ENCODE measurements at places on chromosomes 2 and 18. TPM values are rescaled to one million over a fixed set of nuclear protein-coding genes. Genes with fewer than 3 reads are reported as not detected.

The CELF4 gene
- not detected for total RNA-seq

GRCh38 chr2:99903981-99904380 is 238.4 kb downstream of the AFF3 start:
- DNase-seq: no peak

DNA sequence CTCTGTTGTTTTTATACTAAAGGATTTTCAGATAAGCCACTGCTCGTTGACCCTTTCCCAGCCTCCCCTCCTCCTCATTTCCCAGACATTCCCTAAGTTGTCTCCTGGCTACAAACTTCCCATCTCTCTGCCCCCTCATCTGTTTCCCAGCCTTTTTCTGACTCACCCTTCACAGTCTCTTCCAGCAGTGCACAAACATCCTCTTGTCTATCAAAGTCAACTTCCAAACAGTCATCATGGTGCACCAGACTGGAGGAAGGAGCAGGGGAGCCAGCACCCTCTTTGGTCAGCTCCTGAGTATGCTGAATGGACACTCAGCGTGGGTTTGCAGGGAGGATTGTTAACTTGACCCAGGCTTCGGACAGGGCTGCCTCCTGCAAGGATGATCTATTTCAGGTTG is 26.6 kb upstream of the SPRED2 start:
- DNase-seq: no peak

DNA sequence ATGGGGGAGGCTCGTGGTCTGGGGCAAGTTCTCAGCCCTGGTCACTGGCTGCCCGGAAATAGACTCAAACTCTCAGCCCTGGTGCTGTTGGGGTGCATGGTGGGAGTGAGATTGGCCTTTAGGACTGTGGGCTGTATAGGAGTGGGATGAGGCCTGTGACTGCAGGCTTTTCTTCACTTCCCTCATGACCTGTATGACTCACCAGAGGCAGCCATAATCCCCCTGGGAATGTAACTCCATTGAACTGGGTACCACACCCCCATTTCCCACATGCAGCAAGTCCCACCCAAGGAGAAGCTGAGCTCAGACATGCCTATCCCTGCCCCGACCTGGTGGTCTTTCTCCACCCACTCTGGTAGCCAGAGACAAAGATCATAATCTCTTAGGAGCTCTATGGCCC is 177.7 kb upstream of the OSR1 start:
- no peak for DNase-seq

DNA sequence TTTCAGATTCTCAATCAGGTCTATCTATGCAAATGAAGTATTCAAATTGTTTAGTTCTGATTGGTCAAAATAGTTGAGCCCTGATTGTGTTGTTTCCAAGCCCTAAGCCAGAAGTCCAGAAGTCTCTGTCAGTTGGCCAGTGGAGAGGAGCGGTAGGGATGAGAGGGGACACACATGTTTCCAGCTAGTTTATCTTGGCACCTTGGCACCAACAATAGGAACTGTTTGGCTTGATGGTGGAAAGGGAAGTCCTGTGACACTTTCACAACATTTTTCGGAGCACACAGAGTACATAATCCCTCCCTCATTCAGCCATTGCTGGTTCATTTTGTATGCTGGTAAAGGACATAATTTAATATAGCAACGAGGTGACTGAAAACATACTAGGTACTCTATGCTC is 1661.6 kb downstream of the SUCLG1 start:
- no peak for DNase-seq

- peak; percentile 88 for DNase-seq
Observed at GRCh38 chr2:26745609-26746327, 18.3 kb upstream of the SLC35F6 start.

The DUSP19 gene
- total RNA-seq: 1.0 TPM

GRCh38 chr2:17962876-17963275 is 84.4 kb downstream of the KCNS3 start:
- DNase-seq: no peak

- DNase-seq: no peak
Observed at GRCh38 chr18:55199291-55199963, 240.2 kb upstream of the CCDC68 start.

The ECEL1 gene
- not detected for total RNA-seq

The GRHL1 gene
- 3.2 TPM for total RNA-seq

The MAPK4 gene
- not detected for total RNA-seq

The TMEM182 gene
- total RNA-seq: 3.2 TPM

The DTNA gene
- not detected for total RNA-seq

- DNase-seq: no peak
Observed at GRCh38 chr2:64922482-64923384, 66.5 kb upstream of the SLC1A4 start.

The PAIP2B gene
- total RNA-seq: 1.9 TPM

GRCh38 chr2:2294183-2294690 is 36.8 kb downstream of the MYT1L start:
- DNase-seq: no peak

DNA sequence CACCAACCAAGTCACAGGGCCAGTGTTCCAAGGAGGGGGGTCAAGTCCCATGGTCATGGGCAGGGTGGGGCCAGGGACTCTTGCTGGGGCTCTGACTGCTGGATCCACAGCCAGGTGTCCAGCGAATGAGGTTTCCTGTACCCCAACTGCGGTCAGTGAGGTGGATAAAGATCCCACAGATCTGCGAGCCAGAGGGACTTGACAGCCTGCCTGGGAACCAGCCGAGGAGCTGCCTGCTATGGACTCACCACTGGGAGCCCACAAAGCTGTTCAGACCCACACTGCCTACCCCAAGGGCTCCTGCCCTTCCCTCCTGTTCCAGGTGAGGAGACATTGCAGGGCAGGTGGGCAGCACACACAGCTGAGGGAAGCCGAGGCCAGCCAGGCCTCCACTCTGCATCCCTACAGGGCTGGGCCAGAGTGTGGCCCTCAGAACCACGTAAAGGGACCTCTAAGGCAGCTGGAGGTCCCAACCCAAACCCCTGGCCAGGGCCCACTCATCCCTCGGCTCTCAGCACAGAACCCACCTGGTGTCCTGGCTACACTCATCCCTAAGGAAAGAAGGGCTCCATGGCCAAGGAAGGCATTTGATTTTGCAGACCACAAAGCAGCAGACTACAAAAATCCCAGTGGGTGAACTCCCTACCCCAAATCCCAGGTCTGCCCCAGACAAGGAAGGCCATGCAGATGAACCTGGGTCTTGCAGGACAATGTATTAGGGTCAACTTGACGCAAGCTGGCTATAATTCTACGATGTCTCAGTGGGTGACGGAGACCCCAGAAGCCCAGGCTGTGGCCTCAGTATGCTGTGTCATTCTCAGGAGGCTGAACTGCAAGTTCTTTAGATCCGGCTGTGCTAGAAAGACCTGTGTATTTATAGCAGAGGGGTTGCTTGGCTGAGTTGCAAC is 209.2 kb downstream of the MGAT5 start:
- DNase-seq: no peak

- no peak for DNase-seq
Observed at GRCh38 chr2:128791120-128791984, 472.7 kb upstream of the HS6ST1 start.

The LYPD6 gene
- total RNA-seq: not detected

The LINC00305 gene
- not detected for total RNA-seq

DNA sequence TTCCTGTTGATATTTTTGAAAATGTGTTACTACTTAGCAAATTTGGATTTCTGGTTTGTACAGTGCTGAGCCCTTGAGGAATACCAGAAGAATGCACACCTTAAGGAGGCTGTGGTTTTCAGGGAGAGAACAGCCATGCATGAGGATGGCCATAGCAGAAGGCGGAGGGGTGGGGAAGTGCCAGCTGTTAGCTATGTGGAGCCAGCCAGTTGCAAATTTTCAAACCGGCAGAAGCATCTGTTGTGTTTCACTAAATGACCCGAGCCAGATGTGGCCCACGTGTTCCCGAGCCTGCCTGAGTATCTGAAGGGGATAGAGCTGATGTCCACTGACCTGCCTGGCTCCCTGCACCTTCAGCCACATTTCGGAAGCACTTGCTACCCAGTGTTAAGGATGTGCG is 16.4 kb upstream of the RBM44 start:
- no peak for DNase-seq

DNA sequence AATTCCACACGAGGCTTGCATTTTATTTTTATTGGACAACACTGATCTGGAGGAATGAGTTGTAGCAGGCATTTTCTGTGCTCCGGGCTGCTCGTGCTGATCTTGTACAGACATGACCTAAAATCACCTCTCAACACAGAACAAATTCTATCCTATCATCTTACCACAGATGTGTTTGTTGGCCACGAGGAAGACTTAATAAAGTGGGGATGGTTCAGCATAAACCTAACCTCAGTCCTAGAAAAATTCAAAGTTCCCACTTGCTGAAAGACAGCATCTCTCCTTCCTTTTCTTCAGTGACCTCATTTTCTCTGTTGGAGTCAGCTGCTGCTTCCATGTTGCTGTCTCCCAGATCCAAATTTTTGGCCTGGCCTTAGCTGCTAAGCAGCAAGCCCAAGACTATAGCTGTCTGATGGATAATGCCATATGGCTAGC is 45.3 kb downstream of the RBKS start:
- no peak for DNase-seq

GRCh38 chr18:77000527-77000926 is 132.1 kb downstream of the MBP start:
- peak; percentile 78 for DNase-seq

GRCh38 chr2:238090887-238091286 is 9.3 kb upstream of the ESPNL start:
- no peak for DNase-seq

- DNase-seq: no peak
Observed at GRCh38 chr18:7592305-7593071, 25.4 kb downstream of the PTPRM start.

DNA sequence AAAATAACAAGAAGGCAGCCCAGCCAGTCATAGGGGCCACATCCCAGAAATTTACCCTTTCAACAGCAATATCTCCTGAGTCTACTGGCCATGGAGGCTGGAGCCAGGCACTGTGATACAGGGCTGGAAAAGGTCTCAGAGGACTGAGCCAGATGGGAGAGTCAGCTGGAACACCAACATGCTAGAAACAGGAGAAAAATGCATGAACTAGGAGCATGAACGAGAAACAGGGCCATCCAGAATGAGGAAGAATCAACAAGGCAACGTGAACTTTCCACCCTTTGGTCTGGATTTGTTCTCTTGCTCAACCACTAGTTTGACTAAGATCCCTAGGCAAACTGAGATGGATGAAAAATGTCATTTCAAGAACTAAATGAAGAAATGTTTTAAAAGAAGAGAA is 13.1 kb downstream of the PID1 start:
- no peak for DNase-seq

GRCh38 chr18:58337285-58337684 is 291.6 kb downstream of the ALPK2 start:
- no peak for DNase-seq

DNA sequence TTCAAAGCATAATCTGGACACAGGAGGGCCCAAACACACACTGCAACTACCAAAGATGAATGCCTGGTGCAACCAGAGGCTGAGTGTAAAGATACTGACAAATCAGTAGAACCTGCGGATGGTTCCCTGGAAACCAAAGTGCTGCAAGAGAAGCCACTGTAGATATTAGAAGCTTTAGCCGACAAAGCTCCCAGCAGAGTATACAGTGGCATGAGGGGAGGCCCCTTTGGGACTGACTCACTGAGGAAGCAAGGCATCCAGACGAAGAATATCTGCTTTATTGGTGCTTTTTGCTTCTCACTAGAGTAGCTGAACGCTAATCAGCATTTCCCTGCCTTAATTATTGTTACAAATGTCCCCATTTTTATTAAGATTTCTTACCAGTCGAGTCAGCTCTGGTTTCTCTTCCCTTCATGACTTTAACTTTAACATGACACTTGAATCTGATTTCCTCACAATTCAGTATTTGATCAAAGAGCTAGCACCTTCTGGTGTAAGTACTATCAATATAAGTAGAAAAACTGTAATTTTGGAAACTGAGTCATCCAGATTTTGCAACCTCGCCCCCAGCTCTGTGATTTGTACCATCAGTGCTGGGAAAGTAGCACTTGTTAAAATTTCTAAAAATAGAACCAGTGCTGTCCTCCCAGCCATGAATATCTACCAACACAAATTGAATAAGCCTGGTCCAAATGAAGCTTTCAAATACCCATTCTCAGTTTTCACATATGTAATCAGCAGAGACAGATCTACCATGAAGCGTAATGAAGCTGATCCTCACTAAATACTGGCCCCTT is 34.2 kb downstream of the FIGN start:
- no peak for DNase-seq

The SLC4A5 gene
- total RNA-seq: 5.3 TPM

The ANKRD62 gene
- not detected for total RNA-seq

DNA sequence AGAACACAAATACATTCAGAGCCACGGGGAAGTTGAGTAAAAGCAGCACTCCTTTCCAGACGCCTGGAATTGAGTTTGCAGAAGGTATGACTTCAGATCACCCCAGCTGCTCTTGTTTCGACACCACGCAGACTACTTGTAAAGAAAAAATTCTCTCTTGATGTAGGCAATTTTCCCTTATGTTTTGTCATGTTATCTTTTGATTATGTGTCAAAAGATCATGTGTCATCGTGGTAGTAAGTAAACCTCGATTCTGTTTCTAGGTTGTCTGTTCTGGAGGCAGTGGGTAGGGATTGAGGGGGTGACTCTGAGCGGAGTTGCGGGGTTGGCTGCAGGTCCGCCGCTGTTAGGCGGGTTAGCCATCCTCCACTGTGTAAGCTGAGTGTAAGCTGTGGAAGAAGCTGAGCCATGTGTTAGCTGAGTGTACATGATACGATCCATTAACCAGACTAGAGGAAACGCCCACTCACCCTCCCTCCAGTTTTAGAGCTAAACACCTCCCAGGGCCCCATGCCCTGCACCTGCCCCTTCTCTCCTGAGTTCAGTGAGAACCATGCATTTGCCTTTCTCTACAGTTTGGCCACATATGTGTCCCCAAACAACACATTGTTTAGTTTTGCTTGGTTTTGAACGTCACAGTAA is 181.8 kb downstream of the SNTG2 start:
- no peak for DNase-seq

GRCh38 chr2:240595381-240596079 is 9.0 kb downstream of the CAPN10 start:
- no peak for DNase-seq

The EML6 gene
- total RNA-seq: 1.7 TPM

The ACADL gene
- total RNA-seq: not detected

DNA sequence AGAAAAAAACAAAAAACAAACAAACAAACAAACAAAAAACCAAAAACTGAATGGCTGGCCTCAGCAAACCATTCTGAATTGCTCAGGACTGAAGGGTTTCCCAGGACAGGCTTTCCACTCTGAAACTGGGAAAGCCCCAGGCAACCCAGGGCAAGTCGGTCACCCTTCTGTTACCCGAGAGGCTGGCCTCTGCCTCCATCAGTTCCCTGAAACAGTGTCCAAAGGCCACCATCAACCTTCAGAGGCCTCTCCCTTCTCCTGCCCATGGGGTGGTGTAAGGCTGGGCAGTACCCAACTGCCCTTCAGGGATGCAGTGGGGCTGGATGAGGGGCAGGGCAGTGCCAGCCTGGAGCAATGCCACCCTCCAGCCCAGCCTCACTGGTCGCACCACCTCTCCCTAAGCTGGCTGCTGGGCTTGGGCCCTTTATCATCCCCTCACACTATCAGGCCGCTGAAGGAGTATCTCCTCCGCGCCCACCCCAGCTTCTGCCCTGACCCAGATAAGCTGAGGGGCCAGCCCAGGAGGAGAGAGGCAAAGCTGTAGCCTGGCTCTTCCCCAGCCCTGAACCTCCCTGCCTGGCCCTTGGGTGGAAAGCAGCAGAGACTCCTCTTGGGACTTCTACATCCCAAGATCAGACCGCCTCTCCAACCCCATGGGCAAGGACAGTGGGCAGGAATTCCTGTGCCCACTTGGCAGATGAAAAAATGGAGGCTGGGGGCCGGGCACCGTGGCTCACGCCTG is 35.9 kb downstream of the ZFP36L2 start:
- DNase-seq: no peak
